ENCODE measurements at places on chromosomes 6 and 20.

GRCh38 chr6:148887181-148887580 lies 140.4 kb downstream of the UST start:
- DNase-seq: no peak

- DNase-seq: no peak
Observed at GRCh38 chr6:107102414-107102805, 12.9 kb downstream of the BEND3 start.

- no peak for DNase-seq
Observed at GRCh38 chr20:14336686-14337085, 726 bp downstream of the FLRT3 start.

DNA sequence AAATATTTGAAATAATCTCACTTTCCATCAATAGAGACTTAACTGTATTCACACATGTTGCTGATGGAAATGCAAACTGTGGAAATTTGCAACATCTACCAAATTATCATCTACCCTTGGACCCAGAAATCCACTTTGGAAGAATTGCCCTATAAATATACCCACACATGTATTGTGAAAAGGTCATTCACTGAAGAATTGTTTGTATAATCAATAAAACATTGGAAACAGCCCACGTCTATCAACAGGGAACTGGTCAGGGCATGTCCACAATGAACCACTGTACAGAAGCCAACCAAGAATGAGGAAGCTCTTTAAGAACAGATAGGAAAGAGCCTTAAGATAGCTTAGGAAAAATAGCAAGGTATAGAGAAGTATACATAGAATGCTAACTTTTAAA lies 36.2 kb downstream of the PXDC1 start:
- no peak for DNase-seq

DNA sequence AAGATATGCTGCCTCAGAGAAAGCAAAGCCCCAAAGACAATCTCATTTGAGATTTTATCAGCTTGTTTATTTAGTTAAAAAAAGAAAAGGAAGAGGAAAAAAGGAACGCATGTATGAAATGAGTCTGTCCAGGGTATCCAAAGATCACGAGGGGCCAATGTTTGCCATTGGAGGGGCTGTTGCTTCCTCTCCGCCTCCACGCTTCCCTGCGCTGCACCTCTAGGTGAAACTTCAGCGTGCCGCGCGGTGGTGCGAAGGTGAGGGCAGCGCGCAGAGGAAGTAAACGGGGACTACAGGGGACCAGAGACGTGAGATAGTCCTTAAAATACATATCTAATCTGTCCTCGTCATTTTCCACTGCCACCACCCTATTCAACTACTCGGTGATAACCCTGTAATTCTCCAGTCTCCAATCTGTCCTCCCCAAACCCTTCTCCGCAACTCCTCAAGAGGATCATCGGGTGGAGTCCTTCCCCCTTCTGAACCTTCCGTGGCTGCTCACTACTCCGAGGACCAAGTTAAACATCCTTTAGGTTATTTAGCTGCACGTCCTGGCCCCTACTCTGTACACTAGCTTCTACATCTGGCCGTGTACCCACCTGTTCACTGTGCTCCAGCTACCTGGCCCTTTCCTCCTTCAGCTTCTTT lies 1.1 kb upstream of the DCBLD1 start:
- DNase-seq: no peak

GRCh38 chr20:1918491-1919165 lies 23.4 kb downstream of the SIRPA start:
- no peak for DNase-seq
